ENCODE measurements at places on chromosomes 4 and X.

DNA sequence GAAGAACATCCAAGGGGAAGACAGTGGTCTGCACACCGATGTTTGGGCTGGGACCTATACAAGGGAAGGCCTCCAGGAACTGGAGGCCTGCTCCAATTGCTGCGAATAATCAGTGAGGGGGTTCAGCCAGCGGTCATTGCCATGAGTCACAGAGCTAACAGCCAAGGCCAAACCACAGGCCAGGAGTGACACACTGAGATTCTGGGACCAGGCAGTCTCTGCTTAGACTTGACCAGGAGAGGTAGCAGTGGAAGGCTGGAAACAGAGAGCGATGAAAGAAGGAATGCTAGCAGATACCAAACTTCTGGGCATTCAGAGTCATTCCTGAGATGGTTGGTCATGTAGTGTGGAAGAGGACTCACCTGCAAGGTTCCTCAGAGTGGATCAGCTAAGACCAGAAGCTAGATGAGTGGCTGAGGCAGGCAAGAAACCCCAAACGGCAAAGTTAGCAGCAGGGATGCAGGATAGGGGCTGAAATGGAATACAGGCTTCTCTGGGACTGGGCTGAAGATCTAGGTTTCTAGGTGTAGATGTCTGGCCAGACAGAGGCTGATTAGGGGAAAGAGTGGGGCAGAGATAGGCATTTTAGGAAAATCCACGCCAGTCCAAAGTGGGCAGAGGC is 54.7 kb downstream of the CNGA2 start:
- DNase-seq = peak; percentile 72
- H3K4me1 ChIP-seq = peaks cover 10% of the 10 kb centered on the region
- H3K27ac ChIP-seq = peak overlapping the region; percentile 69

DNA sequence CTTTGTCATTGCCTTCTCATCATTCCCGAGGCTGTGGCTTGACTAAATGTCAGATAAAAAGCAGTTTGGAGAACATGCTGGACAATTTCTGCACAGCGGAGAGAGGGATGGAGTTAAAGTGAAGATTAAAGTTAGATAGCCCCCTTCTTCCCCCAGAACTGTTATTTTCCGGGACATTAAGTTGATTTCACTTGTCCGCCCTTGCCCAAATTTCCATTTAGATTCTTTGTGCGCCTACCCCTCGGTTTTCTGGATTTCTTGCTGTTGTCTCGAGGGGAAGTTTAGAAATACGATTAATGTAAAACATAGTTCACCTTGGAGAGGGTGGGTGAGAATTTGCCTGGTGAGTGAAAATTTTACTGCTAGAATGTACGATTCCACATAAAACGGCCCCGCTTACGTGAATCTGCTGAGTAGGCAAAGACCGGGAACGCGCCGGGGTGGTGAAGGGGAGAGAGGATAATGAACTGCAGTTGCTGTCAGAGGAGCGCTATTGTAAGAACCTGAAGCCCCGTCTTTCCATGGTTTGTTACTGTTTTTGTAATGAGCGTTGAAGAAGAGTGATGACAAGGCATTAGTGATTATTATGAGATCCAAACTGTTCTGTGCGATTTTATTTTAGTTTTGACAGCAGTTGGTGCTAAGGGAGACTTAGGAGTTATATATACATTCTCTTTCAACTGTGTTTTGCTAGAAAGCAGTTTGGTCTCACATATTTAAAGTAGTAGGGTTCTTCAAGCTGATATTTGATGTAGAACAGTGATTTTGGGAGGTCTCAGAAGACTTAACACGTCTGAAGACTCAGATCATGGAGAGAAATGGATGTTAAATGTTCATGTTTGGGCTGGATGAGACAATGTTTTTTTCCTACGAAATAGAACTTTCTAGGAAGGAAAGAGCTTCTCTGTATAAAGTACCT is 73.0 kb downstream of the AFF1 start:
- peaks cover 59% of the 10 kb centered on the region for H3K4me1 ChIP-seq
- peaks cover 10% of the 10 kb centered on the region for H3K27me3 ChIP-seq
- peak; percentile 29 for DNase-seq
- peak overlapping the region; percentile 98 for H3K4me3 ChIP-seq
- H3K27ac ChIP-seq = peak overlapping the region; percentile 91

DNA sequence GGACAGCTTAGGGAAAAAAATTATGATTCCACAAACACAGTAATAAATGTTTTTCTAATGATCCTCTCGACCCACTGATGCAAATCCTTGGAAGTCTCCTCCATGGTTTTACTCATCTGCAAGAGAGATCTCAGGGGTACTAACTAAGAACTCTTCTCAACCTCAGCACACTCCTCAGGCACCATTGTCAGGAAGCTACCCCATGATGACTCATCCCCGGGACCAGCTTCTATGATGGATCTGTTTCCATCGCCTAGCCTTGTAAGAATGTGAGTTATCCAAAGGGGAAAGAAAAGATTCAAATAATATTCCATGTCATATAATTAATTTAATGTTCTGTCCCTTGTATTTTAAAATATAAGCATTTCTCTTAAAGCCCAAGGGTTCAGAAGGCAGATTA is 816.1 kb upstream of the IGFBP7 start:
- no peaks in the 10 kb centered on the region for H3K36me3 ChIP-seq
- H3K4me3 ChIP-seq = no peak overlapping the region
- H3K27ac ChIP-seq = no peak overlapping the region
- no peaks in the 10 kb centered on the region for H3K4me1 ChIP-seq
- H3K27me3 ChIP-seq = no peaks in the 10 kb centered on the region
- no peak for DNase-seq

GRCh38 chrX:15570145-15570544 is 30.6 kb downstream of the ACE2 start:
- no peaks in the 10 kb centered on the region for H3K4me1 ChIP-seq
- no peak overlapping the region for H3K27ac ChIP-seq
- no peaks in the 10 kb centered on the region for H3K36me3 ChIP-seq
- no peak overlapping the region for H3K4me3 ChIP-seq
- H3K27me3 ChIP-seq = peaks cover 12% of the 10 kb centered on the region
- no peak for DNase-seq

GRCh38 chrX:10571260-10571659 is 49.1 kb downstream of the MID1 start:
- peaks cover 74% of the 10 kb centered on the region for H3K4me1 ChIP-seq
- no peak overlapping the region for H3K4me3 ChIP-seq
- no peak for DNase-seq
- peak overlapping the region; percentile 83 for H3K27ac ChIP-seq
- no peaks in the 10 kb centered on the region for H3K27me3 ChIP-seq

- DNase-seq = no peak
- H3K27ac ChIP-seq = peak overlapping the region; percentile 97
- peaks cover 6% of the 10 kb centered on the region for H3K27me3 ChIP-seq
- peaks cover 75% of the 10 kb centered on the region for H3K4me1 ChIP-seq
- H3K4me3 ChIP-seq = no peak overlapping the region
Observed at GRCh38 chr4:5751666-5752375, 40.8 kb downstream of the EVC start.

DNA sequence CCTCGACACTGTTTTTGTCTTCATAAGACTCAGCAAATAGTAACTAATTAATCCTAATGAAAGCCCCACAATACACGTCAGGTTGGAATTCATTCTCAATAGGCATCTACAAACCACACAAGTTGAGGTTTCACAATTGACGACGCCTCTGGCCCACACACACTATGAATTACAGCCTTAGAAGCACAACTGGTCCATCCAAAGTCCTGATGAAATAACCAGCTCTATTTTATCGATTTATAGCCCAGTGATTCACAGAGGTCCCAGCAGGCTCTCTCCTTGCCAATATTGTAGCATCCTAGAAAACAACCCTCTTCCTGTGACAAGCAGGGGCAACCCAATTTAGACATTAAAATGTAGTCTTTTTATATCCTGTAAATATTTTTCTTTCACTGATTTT is 112.1 kb downstream of the NR3C2 start:
- no peak overlapping the region for H3K4me3 ChIP-seq
- H3K27ac ChIP-seq = no peak overlapping the region
- DNase-seq = no peak
- H3K27me3 ChIP-seq = no peaks in the 10 kb centered on the region
- no peaks in the 10 kb centered on the region for H3K36me3 ChIP-seq

DNA sequence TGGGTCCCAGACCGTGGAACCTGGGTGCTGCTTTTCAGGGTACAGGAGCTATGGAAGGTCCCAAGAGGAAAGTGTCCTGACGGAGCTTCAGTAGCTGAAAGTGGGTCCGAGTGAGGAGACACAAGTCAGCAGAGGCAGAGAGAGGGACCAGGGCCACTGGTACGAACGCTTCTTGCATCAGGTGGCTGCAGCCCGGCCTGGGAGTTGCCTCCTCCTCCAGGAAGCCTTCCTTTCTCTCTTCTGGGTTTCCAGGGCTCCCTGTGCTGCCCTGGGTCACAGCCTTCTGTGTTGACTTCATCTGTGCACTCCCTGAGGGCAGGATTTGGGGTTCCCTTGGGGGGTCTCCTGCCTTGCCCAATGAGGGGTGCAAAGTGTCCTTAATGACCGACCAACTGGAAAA is 94.5 kb downstream of the SORCS2 start:
- H3K27ac ChIP-seq = no peak overlapping the region
- H3K4me1 ChIP-seq = 0 out of 2 replicates have a peak, but pooled peaks cover 4% of the 10 kb centered on the region
- H3K36me3 ChIP-seq = no peaks in the 10 kb centered on the region
- no peak for DNase-seq
- H3K27me3 ChIP-seq = peaks cover 48% of the 10 kb centered on the region
- H3K4me3 ChIP-seq = no peak overlapping the region

- no peak for DNase-seq
- no peaks in the 10 kb centered on the region for H3K4me1 ChIP-seq
- no peaks in the 10 kb centered on the region for H3K27me3 ChIP-seq
- no peak overlapping the region for H3K27ac ChIP-seq
- no peak overlapping the region for H3K4me3 ChIP-seq
- no peaks in the 10 kb centered on the region for H3K36me3 ChIP-seq
Observed at GRCh38 chrX:113962343-113962742, 621.5 kb upstream of the HTR2C start.

- H3K36me3 ChIP-seq = no peaks in the 10 kb centered on the region
- H3K27me3 ChIP-seq = no peaks in the 10 kb centered on the region
- H3K4me3 ChIP-seq = no peak overlapping the region
Observed at GRCh38 chrX:104707042-104707441, 141.0 kb downstream of the IL1RAPL2 start.

- H3K4me1 ChIP-seq = peaks cover 23% of the 10 kb centered on the region
- H3K4me3 ChIP-seq = no peak overlapping the region
- peaks cover 2% of the 10 kb centered on the region for H3K27me3 ChIP-seq
- H3K36me3 ChIP-seq = no peaks in the 10 kb centered on the region
- peak; percentile 7 for DNase-seq
- H3K27ac ChIP-seq = peak overlapping the region; percentile 23
Observed at GRCh38 chrX:69027181-69028005, 137.9 kb downstream of the PJA1 start.

DNA sequence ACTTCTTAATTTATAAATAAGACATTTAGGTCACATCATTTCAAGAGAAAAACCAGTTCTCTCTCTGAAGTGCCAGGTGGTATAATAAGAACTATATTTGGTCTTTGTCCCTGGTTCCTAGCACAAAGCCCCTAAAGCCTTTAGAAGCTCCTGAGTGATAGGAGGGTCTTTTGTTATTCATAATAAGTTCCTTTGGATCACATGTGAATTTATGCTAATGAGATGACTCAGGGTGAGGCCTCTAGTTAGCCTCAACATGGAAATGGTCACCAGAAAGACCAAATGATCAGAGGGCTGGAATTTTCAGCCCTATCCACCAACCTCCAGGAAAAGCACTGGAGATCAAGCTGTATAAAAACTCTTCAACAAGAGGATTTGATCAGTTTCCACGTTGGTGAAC is 68.1 kb upstream of the BLTP1 start:
- peaks cover 2% of the 10 kb centered on the region for H3K27me3 ChIP-seq
- H3K4me3 ChIP-seq = no peak overlapping the region
- DNase-seq = no peak
- no peak overlapping the region for H3K27ac ChIP-seq

DNA sequence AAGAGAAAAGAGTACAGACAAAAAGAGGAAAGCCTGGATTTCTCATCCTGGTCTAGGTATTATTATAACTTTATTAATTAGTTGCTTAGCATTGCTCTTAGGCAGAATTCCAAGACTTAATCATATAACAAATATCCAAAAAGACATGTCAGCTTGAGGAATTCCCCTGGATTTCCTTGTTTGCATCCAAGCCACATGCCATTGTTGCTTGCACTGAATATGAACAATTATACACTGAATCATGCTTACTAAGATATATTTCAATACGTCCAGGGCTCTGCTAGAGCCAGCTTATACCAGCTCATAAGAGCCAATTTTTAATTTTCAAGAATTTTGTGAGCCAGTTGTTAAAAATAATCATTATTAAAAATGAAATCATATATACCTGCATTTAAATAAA is 5.5 kb upstream of the TLR10 start:
- H3K4me1 ChIP-seq = no peaks in the 10 kb centered on the region
- H3K4me3 ChIP-seq = no peak overlapping the region
- no peak for DNase-seq
- H3K27me3 ChIP-seq = peaks cover 24% of the 10 kb centered on the region

GRCh38 chr4:82428526-82428968 is 1.7 kb downstream of the HNRNPDL start:
- H3K27ac ChIP-seq = peak overlapping the region; percentile 99
- H3K4me1 ChIP-seq = peaks cover 61% of the 10 kb centered on the region

GRCh38 chrX:41913476-41913875 is 9.9 kb downstream of the CASK start:
- H3K4me1 ChIP-seq = peaks cover 17% of the 10 kb centered on the region
- H3K27me3 ChIP-seq = no peaks in the 10 kb centered on the region
- no peak overlapping the region for H3K4me3 ChIP-seq

- H3K27me3 ChIP-seq = peaks cover 2% of the 10 kb centered on the region
- H3K36me3 ChIP-seq = no peaks in the 10 kb centered on the region
- peaks cover 28% of the 10 kb centered on the region for H3K4me1 ChIP-seq
- no peak overlapping the region for H3K4me3 ChIP-seq
- H3K27ac ChIP-seq = no peak overlapping the region
Observed at GRCh38 chr4:168679819-168680218, 183.0 kb downstream of the PALLD start.

DNA sequence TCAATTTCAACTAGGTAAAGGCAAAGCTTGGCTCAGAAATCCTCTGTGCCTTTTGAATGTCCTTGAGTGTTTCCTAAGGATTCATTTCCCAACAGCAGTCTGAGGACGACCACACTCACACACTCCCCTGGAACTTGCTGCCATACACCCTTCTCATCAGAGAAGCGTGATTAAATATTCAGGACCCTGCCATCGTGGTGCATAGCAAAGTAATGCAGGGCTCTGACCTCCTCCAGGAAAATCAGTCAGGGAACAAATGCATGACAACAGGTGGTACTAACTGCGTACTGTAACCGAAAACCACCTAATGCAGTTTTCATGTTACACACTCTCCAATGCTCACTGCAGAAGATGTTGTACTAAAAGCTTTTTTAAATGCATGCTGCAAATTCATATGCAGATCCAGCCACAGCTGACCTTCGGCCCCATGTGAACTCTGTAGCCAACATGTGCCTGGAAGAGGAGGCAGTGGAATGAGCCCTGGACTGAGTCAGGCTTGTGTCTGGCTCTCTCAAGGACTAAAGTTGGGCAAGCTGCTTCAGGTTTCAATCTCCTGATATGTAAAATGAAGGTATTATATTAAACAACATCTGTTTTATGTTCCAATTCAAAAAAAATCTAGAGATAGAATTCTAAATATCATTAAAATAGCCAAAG is 238.3 kb downstream of the KCNIP4 start:
- H3K4me1 ChIP-seq = no peaks in the 10 kb centered on the region
- no peak overlapping the region for H3K4me3 ChIP-seq
- DNase-seq = no peak
- H3K36me3 ChIP-seq = no peaks in the 10 kb centered on the region
- no peak overlapping the region for H3K27ac ChIP-seq
- no peaks in the 10 kb centered on the region for H3K27me3 ChIP-seq

GRCh38 chrX:111504941-111505340 is 6.5 kb upstream of the SERTM2 start:
- DNase-seq = no peak
- H3K4me1 ChIP-seq = no peaks in the 10 kb centered on the region
- H3K4me3 ChIP-seq = no peak overlapping the region
- H3K36me3 ChIP-seq = no peaks in the 10 kb centered on the region
- H3K27ac ChIP-seq = no peak overlapping the region

All from HFFc6 (cell line).